Stimulated activated CD8-positive, alpha-beta memory T cell treated with anti-CD3 and anti-CD28 coated beads, Interleukin-2, amount 100 ng/mL, for 48 hours (primary cell): ENCODE measurements at places on chromosomes 3 and 15.
A peak's percentile ranks its signal among the peaks of the same experiment; 100 is the strongest.

DNA sequence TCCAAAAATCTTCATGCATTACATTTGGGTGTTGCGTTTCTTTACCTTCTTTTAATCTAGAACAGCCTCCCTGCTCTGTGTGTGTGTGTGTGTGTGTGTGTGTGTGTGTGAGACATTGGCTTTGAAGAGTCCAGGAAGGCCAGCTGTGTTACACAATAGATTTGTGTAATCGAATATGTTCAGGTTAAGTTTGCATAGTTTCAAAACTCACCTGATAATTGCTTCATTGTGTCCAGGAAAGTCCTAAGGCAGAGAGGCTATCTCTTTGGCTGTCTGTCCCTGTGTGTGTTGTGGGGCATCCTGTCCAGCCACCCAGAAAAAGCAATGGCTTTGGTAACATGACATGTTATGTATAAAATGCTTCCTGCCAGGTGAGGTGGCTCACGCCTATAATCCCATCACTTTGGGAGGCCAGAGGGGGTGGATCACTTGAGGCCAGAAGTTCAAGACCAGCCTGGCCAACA is 37.5 kb downstream of the ZNF710 start:
- DNase-seq, result no peak

- no peak for DNase-seq
Measured at GRCh38 chr15:100132309-100132708, 209.5 kb downstream of the ADAMTS17 start.

DNA sequence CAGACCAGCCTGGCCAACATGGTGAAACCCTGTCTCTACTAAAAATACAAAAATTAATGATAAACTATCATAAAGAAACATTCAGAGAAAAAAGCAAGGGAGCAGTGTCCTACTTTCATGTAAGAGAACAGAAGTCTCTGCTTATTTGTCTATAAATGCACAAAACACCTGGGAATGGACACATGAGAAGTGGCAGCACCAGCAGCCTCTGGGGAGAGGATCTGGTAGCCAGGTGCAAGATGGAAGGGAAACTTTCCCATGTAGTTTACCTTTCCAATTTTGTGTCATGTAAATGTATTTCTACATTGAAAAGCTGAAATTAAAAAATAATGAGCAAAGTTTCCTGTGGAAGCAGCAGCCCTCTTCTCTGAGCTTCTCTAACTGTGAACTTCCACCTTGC is 18.8 kb downstream of the SCAP start:
- no peak for DNase-seq

DNA sequence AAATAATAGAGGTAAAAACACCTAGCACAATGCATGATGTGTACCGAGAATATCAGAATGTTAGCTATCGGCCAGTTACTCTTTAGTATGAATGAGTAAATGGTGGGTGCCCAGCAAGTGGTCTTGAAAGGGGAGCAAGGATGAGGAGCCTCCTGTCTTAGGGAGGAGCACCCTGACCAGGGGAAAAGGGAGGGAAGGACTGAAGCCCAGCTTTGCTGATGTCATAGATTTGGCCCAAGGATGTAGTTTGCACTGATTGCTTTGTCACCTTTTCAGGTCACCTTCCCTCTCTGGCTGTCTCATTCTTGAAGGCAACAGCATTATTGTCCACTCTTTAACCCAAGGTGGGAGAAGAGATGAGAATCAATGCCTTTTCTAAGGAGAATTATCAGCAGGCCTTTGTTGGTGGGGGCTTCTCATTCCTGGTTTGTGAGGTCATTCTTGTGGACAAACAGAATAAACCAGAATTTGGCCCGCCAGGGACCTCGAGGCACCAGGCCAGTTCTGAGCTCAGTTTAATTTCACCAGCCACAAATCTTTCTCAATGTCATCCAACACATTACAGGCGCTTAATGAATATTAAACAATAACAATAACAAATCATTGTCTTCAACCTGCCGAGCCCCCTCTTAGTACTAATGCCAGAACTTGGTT is 231.3 kb downstream of the VPS13C start:
- DNase-seq, result no peak

- no peak for DNase-seq
Measured at GRCh38 chr3:8838234-8838633, 68.8 kb upstream of the OXTR start.

GRCh38 chr3:30488070-30488756 is 118.2 kb upstream of the TGFBR2 start:
- no peak for DNase-seq

DNA sequence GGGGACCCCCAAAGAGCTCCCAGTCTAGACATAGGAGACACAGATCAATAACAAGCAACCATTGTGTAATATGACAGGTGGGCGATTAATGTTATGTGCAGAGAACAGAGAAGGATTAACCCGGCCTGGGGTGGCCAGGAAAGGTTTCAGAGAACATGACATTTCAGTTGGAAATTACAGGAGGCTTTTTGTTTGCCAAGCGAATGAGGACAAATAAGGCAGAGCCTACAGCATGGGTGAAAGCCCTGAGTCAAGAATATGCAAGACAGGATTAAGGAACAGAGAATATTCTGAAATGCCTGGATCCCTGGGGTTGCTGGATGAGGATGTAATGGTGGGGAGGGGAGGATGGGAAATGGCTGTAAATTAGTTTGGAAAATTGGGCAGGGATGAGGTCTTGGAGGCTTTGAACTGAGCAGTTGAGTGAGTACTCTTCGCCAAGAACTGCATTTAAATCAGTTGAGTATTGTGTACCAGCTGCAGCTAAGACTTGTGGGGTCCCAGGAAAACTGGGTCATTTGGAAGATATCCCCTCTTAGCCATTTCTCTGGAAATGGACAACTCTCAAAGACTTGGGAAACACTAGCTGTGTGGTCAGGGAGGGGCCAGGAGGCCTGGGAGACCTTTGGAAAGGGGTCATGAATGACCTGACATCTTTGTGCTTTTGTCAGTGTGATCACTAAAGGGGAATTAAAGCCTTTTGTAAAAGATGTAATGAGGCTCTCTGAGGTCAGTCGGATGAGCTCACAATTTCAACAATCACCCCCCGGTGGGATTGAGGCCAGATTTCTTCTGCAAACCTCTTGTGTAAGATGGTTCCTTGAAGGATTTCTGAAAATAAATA is 198.6 kb upstream of the NR2E3 start:
- no peak for DNase-seq

GRCh38 chr3:182303169-182303568 is 490.1 kb upstream of the ATP11B start:
- DNase-seq, result no peak

GRCh38 chr3:138296639-138297038 is 33.0 kb downstream of the NME9 start:
- DNase-seq, result no peak

- no peak for DNase-seq
Measured at GRCh38 chr3:34863485-34863884, 775.8 kb upstream of the ARPP21 start.

GRCh38 chr15:42373274-42373673 is 14.0 kb downstream of the CAPN3 start:
- no peak for DNase-seq

DNA sequence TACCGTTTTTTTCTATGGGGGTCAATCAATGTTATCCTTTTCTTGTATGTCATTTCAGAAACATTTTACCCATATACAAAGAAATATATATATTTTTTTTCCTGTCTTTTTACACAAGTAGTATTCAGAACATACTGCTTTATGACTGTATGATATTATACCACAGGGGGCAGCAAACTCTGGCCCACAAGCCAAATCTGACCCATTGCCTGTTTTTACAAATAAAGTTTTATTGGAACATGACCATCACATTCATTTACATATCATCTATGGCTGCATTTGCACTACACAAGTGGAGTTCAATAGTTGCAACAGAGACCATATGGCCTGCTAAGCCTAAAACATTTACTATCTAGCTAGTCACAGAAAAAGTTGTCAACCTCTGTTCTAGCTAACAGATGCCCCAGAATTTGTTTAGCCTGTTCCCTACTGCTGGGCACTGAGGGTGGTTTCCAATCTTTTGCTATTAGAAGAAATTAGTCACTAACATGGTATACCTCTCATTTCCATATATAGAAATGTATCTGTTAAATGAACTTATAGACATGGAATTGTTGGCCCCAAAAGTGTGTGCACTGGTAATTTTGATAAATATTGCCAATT is 57.7 kb downstream of the BFSP2 start:
- no peak for DNase-seq

GRCh38 chr3:100865442-100865841 is 127.8 kb downstream of the ABI3BP start:
- no peak for DNase-seq

GRCh38 chr3:152019508-152019907 is 146.1 kb downstream of the SUCNR1 start:
- no peak for DNase-seq

DNA sequence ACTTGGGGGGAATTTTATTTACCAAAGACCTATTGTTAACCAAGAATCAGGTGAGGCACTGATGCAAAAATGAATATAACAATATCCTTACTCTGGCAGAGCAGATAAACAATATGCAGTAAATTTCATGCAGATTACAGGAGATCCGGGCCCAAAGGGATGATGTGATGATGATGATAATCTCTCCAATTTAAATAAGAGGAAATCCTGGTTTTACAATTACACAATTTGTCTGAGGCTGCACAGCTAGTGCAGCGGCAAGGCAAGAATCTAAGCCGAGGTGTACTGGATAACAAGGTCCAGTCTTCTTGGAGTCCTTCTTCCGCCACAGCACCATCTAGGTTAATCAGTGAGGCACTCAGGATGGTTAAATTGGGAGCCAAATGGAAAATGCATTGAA is 2.4 kb upstream of the MESD start:
- DNase-seq, result no peak

DNA sequence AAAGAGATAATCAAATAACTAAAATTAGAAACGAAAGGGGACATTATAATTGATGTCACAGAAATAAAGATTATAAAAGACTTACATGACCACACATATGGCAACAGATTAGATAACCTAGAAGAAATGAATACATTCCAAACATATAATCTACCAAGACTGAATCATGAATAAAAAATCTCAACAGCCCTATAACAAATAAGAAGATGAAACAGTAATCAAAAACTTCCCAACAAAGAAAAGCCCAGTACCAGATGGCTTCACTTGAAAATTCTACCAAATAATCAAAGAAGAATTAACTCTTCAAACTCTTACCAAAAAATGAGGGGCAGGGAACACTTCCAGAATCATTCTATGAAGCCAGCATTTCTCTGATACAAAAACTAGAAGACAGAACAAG is 11.8 kb downstream of the TOP2B start:
- no peak for DNase-seq

- DNase-seq, result no peak
Measured at GRCh38 chr3:22886439-22887068, 316.6 kb upstream of the UBE2E2 start.

DNA sequence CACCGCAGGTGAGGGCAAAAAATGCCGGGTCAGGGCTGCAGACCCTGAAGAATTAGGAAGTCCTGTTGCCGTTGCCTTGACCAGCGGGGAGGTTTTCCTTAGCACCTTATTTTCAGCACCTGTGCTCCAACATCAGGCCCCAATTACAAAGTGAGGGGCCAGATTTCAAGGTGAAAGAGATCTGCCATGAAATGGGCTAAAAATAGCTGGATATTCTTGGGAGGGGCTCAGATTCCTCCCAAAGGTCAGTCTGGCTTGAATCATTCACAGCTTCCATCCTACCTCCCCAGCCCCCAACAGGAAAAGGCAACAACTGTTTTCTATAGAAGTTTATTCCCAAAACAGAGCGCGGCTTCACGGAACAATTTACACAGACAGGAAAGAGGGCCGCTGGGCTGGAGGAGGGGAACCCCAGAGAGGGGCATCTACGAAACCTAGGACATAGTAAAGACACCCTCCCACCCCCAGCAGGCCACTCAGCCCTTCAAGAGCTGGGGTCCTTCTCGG is 941 bp upstream of the SLC26A6 start:
- DNase-seq, result no peak

DNA sequence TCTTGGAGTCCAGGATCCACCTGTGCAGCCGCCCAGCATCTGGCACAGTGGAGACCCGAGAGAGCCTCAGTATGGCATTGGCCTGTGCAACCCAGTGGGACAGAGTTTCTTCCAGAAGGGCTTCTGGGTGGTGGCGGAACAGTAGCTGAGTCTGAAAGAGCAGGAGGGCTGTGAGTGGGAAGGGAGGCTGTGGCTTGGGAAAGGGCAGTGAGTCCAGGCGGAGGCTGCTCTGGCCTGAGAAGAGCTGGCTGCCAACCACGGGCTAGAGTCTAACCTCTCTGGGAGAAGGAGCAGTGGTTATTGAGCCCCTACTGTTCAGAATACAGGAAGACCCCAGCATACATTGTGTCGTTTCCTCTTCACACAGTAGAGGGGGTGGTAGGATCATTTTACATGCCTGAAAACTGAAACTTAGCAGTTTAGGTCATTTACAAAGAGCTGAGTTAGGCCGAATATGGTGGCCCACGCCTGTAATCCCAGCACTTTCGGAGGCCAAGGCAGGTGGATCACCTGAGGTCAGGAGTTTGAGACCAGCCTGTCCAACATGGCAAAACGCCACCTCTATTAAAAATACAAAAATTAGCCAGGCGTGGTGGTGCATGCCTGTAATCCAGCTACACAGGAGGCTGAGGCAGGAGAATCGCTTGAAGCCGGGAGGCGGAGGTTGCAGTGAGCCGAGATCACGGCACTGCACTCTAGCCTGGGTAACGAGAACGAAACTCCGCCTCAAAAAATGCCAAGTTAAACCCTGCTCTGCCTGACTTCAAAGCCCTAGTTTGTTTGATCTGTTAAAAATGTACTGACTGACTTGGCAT is 3.2 kb downstream of the AEN start:
- DNase-seq, result no peak

GRCh38 chr3:178184833-178185232 is 351.4 kb upstream of the KCNMB2 start:
- no peak for DNase-seq

DNA sequence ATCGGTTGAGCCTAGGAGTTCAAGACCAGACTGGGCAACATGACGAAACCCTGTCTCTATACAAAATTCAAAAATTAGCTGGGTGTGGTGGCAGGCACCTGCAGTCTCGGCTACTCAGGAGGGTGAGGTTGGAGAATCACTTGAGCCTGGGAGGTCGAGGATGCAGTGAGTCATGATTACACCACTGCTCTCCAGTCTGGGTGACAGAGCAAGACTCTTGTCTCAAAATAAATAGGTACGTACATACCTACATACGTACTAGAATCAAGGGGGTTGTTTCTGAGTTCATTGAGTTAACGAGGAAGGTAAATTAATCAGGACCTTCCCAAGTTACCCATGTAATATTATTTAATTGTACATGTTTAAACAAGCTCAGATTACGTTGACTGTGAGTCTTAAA is 97.5 kb downstream of the CHL1 start:
- DNase-seq, result no peak

DNA sequence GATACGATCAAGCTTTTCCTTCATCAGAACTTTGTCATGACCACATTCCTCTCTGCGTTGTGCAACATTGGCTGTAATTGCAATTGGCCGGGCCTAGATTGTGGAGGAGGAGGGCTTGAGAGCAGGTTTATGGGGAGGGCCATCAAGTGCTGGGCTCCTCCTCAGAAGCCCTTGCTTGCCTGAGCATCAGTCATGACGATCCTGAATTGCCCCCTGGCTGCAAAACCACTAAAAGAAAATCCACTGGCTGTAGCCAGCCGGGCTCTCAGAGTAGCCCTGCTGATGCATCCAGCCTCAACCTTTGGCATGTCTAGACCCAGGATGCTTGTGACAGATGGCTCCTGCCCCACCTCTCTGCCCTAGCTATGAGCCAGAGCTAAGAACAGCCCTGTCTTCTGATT is 13.4 kb upstream of the TRH start:
- no peak for DNase-seq

- DNase-seq, result peak; percentile 92
Measured at GRCh38 chr15:40754883-40755811, at the start of gene RMDN3. Gene RMDN3, minus strand, starts transcription at chr15:40755254. Its CDS starts 471 bp downstream, at chr15:40754783.
